ENCODE measurements at places on chromosomes 16 and 17.
A peak's percentile ranks its signal among the peaks of the same experiment; 100 is the strongest.

DNA sequence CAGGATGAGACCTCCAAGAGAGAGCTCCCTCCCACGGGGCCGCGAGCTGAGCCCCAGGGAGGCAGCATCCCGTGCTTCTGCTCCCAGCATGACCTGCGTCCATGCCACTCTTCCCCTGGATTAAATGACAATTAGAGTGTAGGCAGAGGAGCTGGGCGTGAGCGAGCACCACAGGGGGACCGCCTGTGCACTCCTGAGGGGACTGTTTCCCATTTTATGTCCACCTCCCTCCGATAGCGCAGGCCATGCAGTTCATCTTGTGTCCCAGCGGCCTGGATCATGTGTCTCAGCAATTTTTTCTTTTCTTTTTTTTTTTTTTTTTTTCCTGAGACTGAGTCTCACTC is 5.8 kb upstream of the IL17C start:
- DNase-seq = no peak

GRCh38 chr16:11903906-11904305 is 11.8 kb downstream of the GSPT1 start:
- no peak for DNase-seq

DNA sequence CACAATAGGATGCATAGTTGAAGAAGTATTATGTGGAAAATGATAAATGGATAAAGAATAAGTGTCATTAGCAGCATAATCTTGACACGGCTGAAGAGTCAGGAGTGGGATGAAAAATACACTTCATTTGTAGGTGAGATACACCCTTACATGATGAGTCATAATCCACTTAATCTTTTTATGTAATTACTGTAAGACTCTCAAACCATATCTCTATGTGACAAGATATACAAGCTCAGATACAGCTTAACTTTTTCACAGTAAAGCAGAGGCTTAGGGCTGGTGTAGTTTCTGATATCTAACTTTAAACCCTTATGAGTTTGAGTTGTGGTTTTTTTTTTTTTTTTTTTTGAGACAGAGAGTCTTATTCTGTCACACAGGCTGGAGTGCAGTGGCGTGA is 101.2 kb downstream of the FTO start:
- DNase-seq = no peak

DNA sequence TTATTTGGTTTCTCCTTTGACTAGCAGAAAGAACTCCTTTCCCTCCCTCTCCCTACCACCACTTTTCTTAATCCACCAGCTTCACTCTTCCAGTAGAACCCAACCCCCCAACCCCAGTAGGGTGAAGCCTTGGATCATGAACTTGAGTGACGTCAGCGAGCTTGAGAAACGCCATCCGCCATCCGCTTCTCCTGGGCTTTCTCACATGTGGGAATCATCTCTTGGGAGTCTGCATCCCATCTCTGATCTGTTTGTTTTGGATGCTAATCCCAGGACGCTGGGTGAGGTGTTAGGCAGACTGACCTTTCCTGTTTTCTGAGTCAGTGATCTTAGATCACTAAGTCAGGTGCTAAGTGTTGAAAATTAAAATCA is 16.0 kb upstream of the SOX9 start:
- DNase-seq = no peak

DNA sequence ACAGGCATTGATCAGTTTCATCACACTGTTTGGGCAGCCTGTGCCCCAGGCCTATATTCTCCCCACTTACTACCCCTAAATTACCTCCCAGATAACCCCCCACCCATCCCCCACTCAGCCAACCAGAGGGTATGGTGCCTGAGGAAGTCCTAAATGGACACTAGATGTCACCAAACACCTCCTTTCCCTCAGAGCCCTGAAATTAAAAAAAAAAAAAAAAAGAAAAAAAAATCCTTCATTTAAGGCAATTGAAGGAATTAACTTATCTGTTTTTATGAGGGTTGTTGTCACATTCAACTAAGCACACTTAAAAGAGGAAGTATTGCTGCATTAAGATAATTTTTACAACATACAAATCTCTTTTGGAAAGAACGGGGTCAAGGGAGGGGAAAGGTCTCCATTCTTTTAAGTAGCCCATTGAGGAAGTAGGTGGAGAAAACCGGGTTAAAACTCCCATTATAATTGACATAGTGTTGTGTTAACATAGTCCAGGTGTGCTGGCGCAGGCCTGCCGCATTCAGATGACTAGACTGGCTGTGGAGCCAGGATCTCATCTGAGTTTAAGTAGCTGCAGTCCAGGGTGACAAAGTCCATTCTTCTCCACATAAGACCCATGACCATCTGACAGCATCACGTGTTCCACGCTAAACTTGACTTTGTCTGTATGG is 46.3 kb downstream of the SNX11 start:
- DNase-seq = peak; percentile 26

DNA sequence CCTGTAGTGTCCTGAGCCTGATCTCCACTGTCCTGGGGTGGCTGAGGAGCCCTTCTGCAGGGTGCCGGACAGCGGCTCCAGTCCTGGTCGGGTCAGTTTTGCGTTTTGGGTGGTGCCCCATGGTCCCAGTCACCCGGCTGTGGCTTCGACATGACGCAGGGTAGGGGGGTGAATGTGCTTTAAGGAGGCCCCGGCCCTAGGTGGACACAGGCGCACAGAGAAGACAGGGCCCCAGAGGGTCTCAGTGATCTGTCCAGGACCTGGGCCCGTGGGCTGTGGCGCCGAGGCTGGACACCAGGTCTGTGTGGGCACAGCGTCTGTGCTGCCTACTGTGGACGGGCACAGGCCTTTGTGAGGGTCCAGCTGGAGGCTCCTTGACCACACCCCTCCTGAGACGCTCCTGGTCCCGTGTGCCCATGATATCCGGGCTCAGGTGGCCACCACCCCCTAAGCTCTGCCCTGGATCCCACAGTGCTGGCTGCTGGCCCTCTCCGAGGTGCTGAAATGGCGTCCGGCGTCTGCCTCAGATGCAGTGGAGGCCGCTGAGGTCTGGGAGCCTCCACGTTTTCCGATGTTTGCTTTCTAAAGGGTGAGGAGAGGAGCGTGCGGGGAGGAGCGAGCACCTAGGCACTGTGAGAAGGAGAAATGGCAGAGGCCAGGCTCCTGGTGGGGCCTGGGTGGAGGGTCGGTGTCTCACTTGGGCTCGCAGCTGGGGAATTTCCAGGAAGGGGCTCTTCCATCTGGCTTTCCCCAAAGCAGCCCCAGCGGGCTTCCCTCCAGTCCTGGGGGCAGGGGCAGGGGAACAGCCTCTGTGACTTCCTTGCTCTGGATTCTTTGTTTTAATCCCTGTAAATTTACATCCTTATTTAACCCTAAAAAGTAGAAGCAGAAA is 56.1 kb upstream of the ACSF3 start:
- peak; percentile 55 for DNase-seq

- no peak for DNase-seq
Observed at GRCh38 chr17:82297280-82297713, 20.1 kb downstream of the CD7 start.

DNA sequence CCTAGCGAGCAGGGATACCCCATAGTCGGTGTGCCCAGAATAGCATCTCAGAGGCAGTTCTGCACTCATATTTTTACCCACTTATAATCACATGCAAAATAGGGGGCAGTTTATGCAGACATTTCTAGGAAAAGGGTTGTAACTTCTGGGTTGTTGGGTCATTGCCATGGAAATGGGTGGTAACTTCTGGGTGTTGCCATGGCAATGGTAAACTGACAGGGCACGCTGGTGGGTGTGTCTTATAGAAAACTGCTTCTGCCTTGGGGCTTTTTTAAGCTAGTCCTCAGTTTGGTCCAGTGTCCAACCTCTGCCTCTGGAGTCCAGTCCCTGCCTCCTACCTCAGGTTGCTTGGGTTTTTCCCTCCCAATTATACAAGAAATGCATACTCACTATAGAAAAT is 7.4 kb upstream of the SPAG9 start:
- DNase-seq = no peak

GRCh38 chr16:65222049-65222448 is 100.2 kb upstream of the CDH11 start:
- no peak for DNase-seq

DNA sequence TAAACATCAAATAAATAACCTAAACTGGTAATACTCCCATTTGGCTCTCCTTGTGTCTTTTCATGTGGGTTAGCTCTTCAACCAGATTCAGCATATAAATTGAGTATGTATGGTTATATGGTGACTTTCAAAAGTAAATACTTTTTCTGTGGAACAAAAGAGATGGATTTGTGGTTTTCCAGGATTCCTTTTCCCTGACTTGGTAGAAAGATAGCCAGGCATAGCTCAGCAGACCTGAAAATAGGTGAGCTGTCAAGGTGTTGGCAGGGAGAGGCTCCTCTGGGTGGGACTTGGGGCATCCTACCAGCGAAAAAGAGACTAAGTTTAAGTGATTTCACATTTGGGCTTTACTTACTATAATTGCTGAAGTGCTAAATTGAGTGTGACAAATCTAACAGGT is 80.3 kb downstream of the FTO start:
- DNase-seq = no peak

GRCh38 chr17:692116-692515 is 22.5 kb downstream of the VPS53 start:
- DNase-seq = no peak

- DNase-seq = peak; percentile 96
Observed at GRCh38 chr16:29961479-29962343, at the start of gene TMEM219. TSS of gene TMEM219 (plus strand) at chr16:29962079. CDS start at chr16:29963144, 1,065 bp downstream.

DNA sequence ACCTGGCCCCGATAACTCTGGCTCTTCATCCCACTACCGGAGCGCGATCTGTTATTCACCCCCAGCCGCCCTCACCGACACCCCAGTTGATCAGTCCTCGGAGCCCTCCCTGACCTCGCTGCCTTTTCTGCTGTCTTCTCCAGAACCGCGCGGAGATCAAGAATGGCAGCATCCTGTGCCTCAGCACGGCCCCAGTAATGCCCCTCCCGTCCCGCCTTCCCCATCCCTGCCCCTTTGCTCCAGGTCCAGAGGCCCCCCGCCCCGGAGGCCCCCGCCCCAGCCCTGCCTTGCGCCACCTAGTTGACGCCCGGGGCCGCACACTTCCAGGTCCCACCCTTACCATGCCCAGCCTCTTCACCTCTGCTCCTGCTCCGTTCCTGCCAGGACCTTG is 872 bp downstream of the ELMO3 start:
- no peak for DNase-seq

DNA sequence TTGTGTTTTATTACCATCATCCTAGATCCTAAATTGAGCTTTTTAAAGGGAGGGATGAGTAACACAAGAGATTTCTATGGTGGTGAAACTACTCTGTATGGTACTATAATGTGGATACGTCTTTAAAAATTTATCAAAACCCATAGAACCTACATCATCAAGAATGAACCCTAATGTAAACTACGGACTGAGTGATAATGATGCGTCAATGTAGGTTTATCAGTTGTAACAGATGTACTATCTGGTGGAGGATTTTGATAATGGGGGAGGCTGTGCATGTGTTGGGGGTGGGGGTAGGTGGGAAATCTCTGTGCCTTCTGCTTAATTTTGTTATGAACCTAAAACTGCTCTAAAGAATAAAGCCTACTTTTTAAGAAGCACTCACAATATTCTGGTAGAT is 724.1 kb upstream of the SOX9 start:
- DNase-seq = no peak

Data from hepatic stellate cell (primary cell).